ENCODE measurements at places on chromosomes 7 and 10. TPM values are rescaled to one million over a fixed set of nuclear protein-coding genes. Genes with fewer than 3 reads are reported as not detected.

DNA sequence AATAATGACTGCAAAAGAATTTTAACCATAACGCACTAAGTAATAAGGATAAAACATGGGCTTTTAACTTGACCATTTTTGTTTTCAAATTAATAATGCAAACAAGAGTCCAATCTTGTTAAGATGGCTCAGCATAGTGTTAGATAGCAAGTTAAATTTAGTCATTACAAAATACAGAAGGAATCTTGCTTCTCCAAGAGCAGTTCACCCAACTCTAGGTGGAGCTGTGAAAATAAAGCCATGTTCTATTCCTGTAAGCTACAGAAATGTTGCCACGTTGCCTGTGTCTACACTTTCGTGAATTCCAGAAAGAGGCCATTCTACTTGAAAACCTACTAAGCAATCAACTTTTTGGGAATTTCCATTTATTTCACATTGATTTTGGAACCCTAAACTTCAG is 191.9 kb downstream of the SFMBT2 start:
- no peak for DNase-seq

- DNase-seq: no peak
These were observed 44.5 kb upstream of the ELMO1 start for GRCh38 chr7:37493123-37493522.

Gene PON3
- not detected for total RNA-seq

Gene PVRIG
- total RNA-seq: not detected

Gene SKIDA1
- total RNA-seq: 0.63 TPM
